Activated CD8-positive, alpha-beta memory T cell treated with anti-CD3 and anti-CD28 coated beads for 24 hours (primary cell): ENCODE measurements at places on chromosomes 13 and 19.
A peak's percentile ranks its signal among the peaks of the same experiment; 100 is the strongest.

DNA sequence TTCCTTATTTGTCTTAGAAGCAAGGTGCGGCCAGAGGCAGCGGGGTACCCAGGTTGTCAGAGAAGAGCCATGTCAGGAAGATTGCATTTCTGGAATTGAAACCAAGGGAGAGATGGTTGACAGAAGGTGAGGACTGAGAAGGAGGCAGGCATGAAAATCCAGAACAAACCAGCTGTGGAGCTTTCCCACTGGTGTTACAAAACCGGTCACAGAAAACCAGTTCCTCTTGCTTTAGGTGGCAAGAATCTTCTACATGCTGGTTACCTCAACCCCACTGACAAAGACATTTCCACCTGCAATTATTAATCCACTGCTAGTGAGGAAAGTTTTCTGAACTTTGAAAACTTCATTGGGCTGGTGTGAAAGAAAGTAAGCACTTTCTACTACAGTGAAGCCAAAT lies 64.0 kb upstream of the MED4 start:
- DNase-seq = no peak

DNA sequence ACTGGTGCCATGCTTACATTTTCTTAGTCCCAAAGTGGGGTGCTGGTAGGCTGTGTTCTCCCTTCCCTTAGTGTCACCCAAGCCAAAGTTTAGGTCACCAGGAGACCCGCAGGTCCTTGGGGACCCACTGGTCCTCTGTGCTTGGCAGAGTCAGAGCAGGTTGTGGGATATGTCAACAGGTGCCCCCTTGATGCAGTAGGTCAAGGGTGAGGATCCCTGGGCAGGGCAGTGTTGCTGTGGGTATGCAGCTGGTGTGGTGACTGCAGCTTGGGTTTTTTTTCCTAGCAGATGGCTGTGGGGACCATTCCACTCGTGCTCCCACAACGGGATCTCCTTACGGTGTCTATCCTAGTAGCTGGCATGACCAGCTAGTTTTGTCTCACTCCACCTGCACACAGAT lies 23.7 kb downstream of the NHLRC3 start:
- DNase-seq = no peak

GRCh38 chr19:38551450-38551813 lies 66.3 kb downstream of the MAP4K1 start:
- DNase-seq = peak; percentile 76

DNA sequence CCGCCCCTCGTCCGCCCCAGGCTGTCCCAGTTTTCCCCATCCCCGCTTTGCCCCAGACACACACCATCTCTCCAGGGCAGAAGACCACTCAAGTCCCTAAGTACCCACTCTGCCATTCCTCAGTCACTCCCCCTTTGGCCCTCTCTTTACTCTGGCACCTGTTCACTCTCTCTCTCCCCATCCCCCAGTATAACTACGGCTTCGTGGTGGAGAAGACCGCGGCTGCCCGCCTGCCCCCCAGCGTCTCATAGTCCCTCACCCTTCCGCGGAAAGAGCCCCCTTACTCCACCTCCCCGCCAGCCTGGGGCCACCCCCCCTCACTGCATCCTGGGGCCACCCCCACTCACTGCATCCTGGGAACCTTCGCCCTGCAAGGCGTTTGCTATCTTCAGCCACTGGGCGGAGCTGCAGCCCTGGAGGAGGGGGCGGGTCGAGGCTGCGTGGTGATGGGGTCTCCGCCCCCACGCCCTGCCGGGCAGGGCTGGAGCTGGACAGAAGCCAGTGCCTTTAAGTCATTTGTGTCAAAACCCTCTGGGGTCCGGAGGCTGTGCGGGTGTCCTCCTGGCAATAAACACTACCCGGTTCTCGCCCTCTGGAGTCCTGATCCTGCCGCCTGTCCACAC lies 5.0 kb downstream of the MVB12A start:
- DNase-seq = peak; percentile 68

DNA sequence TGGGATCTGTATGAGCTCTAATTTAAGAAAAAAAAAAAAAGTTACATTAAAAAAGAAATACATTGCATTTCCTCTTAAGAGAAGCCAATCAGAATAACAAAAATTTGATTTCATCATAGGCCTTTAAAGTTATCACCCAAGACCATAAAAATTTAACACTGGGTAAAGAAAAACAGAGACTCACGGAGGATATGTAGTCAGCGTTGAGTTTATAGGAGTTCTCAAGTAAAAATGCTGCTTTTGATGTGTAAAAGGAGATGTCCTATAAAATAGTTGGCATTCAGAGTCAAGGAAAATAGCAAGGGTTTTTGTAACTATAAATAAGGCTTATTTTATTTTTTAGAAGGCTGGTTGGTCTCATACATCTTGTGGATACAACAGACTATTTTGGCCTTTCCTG lies 191.1 kb downstream of the EFNB2 start:
- DNase-seq = no peak

GRCh38 chr19:31110336-31110735 lies 238.9 kb downstream of the TSHZ3 start:
- no peak for DNase-seq

DNA sequence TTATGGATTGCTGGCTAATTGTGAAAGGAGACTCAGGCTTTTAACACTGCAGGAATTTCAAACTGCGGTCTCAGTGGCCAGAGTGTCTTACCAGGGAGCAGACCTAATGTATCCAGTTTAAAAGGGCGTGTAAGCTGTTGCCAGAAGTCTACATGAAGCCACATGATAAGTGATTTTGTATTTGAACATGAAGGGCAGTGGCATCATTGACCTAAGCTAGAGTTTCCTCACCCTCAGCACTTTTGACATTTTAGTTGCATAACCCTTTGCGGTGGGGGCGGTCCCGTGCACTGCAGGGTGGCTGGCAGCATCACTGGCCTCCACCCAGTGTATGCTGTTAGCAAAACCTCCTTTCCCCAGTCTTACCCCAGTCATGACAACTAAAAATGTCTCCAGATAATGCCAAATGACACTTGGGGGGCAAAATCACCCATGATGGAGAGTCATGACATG lies 23.7 kb upstream of the GPR18 start:
- no peak for DNase-seq

DNA sequence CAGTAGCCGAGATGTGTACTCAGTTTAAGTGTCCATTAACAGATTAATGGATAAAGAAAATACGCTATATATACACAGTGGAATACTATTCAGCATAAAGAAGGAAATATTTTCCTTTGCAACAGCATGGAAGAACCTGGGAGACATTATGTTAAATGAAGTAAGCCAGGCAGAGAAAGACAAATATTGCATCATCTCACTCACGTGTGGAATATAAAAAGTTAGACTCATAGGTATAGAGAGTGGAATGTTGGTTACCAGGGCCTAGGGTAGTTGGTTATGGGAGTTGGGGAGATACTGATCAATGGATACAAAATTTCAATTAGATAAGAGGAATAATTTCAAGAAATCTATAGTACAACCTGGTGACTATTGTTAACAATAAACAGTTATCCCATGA lies 210.1 kb downstream of the MAB21L1 start:
- DNase-seq = no peak

GRCh38 chr19:884420-885211 lies 8.4 kb downstream of the MED16 start:
- DNase-seq = no peak

DNA sequence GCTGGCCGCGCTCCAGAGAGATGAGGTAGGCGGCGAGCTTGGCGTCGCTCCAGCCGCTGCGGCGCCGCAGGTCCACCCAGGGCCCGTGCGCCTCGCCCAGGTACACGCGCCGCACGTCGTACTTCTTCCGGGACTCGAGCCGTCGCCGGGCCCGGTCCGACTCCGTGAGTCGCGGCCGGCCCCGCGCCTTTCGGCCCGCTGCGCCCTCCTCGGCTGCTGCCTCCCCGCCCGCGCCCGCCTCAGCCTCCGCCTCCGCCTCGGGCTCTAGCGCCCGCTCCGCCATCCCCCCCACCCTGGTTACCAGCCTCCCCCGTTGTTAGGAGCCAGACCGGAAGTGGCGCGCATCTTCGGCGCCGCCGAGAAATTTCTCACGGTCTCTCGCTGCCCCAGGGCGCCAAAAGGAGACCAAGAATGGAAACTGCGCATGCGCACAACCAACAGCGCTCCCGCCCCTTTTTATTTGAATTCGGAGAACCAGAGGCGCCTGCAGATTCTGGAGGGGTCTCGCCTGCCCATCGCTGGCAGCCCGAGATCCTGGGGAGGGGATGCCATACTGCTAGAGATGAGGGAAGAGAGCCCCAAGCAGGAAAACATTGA lies at the start of gene ZNF653:
Gene ZNF653 (minus strand): TSS at position 336 of the 597 bp plus-strand sequence. CDS start 53 bp downstream, at position 283.
- DNase-seq = peak; percentile 97

DNA sequence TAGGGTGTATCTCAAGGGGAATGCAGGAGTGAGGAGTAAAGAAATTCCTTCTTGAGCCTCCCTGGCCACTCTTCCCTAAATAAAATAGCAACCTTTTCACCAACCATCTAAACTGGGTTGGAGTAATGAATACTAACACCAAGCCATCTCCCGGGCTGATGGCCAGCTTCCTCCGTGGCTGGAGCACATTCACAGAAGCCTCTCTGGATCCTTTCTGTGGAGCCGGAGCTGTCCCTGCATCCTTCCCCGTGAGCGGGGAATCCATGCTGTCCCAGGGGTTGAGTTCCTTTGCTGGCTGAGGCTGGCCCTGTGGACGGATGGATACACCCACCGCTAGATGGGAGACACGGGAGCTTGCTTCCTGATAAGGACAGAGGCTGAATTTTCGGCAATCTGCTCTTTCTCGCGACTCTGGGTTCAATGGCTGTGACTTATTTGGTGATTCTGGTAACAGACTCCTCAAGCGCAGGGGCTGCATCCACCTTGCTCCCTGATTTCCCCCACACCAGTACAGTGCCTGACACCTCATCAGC lies 370.3 kb downstream of the ZNF536 start:
- DNase-seq = no peak

- DNase-seq = no peak
Observed at GRCh38 chr13:37094840-37095239, 10.6 kb downstream of the CSNK1A1L start.

DNA sequence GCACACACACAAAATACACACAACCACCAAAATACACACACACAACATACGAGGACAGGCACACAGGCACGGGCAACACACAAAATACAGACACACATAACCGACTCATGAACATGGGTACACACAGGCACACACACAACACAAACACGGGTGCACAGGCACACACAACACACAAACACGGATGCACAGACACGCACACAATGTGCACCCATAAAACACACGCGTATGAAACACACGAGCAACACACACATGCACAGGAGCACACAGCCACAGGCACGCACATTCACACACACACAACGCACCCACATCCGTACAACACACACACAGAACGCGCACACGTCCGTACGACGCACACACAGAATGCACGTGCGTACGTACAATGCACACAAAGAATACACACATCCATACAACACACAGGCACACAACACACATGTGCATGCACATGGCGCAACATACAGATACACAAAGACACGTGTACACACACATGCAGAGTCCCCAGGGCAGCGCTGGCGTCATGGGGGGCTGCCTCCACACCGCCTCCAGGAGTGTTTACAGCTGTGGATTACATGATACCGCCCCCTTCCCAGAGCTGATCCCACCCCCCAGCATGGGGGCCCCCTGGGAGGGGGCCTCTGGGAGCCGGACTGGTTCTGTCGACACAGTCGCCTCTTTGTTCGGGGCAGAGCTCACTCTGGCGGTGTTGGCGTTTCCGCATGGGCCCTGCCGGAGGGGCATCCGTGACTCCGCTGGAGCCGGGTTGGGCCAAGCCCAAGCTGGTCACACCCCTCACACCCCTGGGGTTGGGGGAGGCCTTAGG lies 2.9 kb downstream of the SBNO2 start:
- no peak for DNase-seq

DNA sequence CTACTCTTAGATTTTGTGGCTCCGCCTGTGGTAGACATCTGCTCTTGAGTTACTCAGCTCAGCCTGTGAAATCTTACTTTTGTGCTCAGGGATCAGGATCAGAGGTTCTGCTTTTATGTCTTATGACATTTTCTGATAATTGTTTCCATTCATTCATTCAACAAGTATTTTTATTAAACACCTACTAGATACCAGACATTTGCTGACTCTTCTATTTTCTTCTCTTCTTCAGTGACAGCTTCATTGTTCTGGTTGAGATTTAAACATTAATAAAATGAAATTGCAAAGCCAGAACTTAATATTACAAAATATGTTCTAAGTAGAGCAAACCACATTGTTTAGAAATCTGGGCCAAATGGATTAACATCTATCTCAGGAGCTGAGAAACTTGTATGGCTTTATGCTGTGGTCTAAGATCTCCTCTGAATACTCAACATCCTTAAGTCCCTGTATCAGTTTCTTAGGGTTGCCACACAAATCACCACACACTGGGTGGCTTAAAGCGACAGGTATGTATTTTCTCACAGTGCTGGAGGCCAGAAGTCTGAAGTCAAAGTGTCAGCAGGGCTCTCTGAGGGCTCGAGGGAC lies 15.8 kb upstream of the MICU2 start:
- DNase-seq = no peak

GRCh38 chr19:56312787-56313657 lies 1.6 kb downstream of the ZSCAN5A start:
- no peak for DNase-seq

DNA sequence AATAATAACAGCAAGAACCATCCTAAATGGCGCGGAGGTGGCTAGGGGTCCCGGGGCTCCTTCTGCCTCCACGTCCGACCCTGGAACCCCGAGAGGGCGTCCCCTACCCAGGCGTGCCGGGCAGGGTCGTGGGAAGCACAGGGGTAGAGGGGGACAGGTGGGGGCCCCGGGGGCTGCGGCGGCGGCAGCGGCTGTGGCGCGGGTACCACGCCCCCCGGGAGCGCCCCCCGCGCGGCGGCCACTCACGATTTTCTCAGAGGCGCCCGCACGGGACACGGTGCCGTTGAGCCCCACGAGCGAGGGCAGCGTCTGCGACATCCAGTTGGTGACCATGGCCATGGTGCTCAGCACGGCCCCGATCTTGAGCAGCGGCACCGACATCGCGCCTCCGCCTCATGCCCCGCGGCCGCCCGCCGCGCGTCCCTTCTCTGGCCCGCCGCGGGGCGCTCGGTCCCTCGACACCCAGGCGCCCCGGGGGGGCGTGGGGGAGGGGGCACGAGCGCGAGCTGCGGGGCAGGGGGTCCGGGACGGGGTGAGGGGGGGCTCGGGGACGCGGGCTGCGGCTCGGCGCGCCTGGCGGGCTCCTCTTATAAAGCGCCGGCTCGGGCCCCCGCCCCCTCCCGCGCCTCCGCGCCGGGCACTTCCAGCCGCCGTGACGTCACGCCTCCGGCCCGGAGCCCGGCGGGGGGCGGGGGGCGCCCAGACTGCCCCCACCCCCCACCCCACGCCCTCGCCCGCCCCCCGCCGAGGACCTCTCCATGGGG lies 22.9 kb downstream of the OLFM2 start:
- DNase-seq = no peak

- DNase-seq = no peak
Observed at GRCh38 chr13:90872491-90873025, 474.9 kb upstream of the MIR17HG start.

GRCh38 chr19:9498183-9498902 lies at the start of gene ZNF560:
Gene ZNF560, minus strand, starts transcription at chr19:9498616. Its CDS starts 23,303 bp downstream, at chr19:9475313.
- DNase-seq = no peak

- peak; percentile 80 for DNase-seq
Observed at GRCh38 chr19:3986260-3987041, 1.2 kb upstream of the EEF2 start.
